ENCODE measurements at places on chromosomes 12 and 14.

DNA sequence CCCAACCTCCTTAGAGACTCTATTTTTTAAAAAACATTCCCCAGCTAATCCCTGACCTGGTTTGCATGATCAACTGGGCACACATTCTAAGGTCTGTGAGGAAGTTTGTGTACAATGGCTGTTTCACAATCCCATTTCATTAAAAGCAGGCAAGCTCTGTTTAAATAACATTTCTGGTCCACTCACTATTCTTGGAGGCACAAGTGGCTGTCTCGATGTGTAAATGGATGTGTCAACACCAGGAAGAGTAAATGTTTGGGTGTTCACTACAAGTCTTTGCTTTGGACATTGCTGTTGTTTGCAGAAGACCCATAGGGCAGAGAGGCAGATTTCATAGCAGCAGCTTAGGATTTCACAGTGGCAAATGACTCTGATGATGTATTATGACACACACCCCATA, 98.3 kb downstream of the PDZRN4 start:
- DNase-seq = no peak

- DNase-seq = no peak
Observed at GRCh38 chr12:117447665-117448366, 86.4 kb upstream of the NOS1 start.

GRCh38 chr14:24075485-24076301, 4.3 kb downstream of the CPNE6 start:
- DNase-seq = no peak

DNA sequence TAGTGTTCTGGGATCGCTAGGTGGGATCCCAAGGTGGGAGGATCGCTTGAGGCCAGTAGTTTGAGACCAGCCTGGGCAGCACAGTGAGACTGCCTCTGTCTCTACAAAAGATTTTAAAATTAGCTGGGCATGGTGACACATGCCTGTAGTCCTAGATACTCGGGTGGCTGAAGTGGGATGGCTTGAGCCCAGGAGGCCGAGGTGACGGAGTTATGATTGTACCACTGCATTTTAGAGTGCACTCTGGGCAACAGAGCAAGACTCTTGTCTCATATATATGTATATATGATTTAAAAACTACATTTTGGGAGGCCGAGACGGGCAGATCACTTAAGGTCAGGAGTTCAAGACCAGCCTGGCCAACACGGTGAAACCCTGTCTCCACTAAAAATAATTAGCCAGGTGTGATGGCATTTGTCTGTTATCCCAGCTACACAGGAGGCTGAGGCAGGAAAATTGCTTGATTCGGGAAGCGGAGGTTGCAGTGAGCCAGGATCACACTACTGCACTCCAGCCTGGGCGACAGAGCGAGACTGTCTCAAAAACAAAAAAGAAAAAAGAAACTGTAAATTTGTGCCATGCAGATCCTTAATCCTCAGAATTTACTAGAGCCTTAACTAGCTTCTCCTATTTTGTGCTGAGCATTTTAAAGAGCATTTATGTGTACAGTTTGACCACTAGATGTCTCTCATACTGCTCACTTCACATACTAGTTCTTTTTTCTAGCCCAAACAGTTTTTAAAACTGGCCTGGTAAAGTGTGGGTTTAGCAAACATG, 114.8 kb downstream of the MON2 start:
- DNase-seq = peak; percentile 66

- no peak for DNase-seq
Observed at GRCh38 chr14:55540847-55541773, 38.9 kb upstream of the KTN1 start.

DNA sequence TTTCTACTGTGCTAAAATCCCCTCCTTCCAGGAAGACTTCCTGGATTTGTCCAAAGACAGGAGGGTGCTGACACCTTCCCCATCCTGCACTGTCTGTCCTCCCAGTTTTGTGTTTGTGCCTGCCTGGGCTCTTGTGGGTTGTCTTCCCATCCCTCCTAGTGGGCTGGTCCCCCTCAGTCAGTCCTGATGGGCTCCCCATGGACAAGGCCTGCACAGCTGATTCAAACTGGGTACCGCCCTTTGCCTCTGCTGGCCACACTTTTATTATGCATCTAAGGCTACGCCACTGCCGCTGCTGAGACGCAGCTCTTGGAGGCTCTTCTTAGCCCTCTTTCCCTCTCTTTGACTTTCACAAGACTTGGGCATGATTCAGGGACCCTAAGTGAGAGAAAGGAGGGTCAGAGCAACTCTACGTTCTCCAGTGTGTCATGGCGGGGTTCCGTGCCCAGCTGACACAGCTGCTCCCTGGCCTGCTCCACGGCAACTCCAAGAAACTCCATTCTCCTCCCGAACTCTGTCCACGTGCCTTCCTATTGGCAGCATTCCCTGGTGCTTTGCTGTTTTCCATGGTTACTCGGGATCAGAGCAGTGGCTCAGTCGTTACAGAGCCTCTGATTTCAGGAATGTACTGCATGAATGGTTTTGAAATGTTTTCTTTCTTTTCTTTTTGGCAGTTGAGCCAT, 3.8 kb upstream of the KRT85 start:
- no peak for DNase-seq

DNA sequence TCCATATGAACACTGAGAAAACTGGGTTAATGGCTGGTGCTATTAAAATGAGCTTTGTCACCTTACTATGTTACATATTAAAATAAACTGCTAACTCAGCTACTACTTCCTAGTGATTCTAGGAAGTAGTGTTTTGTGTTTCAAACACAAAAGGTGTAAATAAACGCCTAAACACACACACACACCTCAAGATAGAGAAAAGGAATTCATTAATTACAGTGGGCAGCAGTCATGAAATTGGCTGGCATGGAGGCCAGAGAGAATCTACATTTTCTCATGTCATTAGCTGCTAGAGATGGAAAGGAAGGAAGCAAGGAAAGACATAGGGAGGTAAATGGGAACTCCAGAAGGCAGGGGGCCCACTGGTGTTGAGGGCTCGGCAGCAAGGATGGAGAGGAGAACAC, 787 bp upstream of the PRMT5 start:
- no peak for DNase-seq

DNA sequence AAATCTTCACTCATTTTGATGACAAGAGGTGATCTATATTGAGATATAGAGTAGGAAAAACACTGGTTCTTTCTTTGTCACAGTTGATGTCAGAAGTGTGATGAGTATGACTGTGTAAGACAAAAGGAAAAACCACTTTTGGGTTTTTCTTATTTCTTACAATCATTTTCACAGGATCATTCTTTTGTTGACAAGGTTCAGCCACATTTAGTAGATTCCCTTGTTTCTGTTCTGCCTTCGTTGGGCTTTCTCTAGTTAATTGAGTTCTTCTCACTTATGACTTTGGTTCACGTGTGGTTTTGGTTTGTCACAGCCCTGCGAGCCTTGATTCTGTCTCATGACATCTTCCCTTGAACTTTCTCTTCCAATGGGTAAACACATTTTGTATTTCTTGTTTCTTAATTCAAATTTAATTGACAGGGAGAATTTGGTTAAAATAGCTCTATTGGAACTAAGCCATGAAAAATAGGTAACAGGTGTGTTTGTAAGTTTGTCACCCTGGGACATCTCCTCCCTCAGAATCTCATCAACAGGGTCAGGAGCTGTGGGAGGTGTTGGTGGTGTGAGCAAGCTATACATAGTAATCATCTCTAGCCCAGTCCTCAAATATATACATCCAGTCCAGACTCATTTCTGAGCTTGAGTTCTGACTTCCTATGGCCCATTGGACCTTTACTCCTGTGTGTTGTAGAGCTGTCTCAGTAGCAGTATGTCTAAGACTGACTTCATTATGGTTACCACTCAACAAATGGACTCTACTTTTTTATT, 255.3 kb downstream of the BMP4 start:
- no peak for DNase-seq

- no peak for DNase-seq
Observed at GRCh38 chr12:31966558-31967205, 7.5 kb downstream of the RESF1 start.

DNA sequence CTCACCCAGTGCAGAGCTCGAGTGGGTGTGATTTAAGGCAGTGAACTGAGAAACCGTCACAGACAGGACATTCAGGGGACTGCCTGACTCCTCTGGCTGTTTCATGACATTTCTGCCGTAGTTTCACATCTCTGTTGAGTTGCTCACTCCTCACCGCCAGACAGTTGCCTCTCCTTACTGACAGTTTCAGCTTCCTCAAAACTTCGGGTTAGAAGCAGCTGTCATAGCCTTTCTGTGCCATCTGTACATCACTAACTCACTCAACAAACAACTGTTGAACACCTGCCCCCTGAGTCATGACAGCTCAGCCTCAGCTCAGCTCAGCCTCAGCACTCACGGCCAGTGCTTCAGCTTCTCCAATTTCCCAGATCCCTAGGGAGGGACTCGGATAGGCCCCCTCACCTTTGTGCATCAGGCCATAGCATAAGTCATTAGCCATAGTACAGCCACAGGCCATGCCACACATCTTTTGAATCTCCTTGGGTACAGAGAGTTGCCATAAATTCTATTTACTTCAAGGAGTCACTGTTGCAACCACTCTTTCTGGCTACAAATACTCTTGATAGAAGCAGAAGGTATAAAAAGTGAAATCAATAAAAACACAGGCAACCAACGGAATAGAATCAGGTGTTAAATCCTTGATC, 6.2 kb upstream of the SLC15A4 start:
- no peak for DNase-seq

DNA sequence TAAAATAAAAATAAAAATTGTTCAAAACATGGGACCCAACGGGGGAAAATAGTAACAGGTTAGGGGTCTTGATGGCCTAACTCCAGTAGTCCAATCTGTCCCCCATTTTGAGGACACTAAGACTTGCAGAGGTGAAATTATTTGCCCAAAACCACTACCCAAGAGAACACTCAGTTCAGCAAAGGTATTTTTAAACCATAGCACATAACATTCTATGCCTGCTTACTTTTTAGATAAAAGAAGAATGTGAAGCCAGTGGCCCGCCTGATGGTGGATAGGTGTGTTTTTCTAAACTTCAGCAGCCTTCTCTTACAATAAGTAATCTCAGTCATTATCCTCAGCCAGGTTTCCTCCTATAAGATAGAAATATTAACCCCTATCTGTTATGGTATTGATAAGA, 45.5 kb downstream of the ZNF641 start:
- DNase-seq = no peak

GRCh38 chr12:25800101-25800500, 158.4 kb upstream of the RASSF8 start:
- DNase-seq = no peak

DNA sequence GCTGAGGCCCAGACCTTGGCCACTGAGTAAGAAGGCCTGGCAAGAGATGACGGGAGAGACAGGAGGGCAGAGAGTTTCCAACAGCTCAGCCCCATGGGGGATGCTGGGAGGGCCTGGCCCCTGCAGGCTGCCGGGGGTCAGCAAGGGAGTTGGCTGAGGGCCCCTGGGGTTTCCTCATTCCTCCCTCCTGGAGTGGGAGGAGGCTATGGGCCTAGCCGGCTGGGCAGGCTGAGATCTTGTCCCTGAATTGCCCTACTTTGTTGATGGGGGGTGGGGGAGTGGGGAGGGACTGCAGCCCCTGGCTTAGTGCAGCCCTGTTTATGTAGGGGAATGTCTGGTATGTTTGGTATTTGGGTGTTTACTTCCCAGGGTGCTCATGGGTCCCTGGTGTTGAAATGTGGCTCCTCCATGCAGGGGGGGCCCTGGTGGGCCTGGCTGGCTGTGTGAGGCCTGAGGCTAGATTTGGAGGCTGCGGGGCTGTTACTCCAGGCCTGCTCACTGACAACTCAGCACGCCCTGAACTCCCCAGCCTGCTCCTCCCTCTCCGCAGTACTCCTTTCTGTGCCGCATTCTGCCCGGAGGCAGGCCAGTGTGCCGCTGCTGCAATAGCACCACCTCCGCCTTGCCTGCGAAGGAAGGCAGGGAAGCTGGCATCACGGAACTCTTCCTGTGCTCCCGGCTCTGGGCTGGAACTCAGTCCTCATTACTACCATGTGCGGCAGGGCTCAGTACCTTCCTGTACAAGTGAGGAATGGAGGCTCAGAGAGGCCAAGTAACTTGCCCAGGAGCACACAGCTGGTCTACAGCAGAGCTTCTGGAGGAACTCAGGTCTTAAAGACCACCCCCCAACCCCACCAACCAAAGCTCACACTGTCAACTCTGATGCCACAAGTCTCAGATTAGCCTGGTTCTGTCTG, 25.3 kb downstream of the JDP2 start:
- no peak for DNase-seq

- DNase-seq = no peak
Observed at GRCh38 chr12:97567619-97568110, 105.1 kb downstream of the RMST start.

GRCh38 chr14:37994846-37995372, 212.8 kb upstream of the SSTR1 start:
- no peak for DNase-seq

GRCh38 chr12:54932691-54933090, 51.9 kb downstream of the TESPA1 start:
- peak; percentile 62 for DNase-seq

- DNase-seq = no peak
Observed at GRCh38 chr14:34502001-34502400, 37.5 kb downstream of the EAPP start.

DNA sequence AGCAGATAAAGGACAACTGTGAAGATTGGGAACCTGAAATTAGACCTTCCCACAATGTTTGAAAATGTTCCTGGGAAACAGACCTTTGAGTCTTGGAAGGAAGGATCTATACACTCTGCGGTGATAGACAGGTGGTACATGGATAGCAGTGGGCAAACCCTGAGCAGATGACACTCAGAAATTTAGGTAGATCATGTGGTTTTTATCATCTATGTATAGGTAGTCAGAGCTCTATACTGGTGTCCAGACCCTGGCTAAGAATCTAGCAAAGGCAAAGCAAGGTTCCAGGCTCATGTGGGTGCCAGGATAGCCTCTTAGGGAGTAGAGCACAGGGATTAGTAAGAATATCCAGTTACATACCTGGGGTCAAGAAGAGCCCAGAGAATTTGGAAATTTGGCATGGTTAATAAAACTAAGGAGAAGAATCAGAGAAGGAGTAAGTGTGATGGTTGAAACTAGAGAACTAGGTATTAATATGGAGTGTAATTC, 331.2 kb upstream of the FBXO33 start:
- no peak for DNase-seq

GRCh38 chr14:29030970-29031369, 264.4 kb downstream of the FOXG1 start:
- no peak for DNase-seq

All from NCI-H2171 treated with DMSO at 0.1 percent for 48 hours (cell line).